Psoas muscle (tissue), 8 donors: ENCODE measurements at places on chromosomes 13 and 19. TPM values are rescaled to one million over a fixed set of nuclear protein-coding genes. Genes with fewer than 3 reads are reported as not detected.

DNA sequence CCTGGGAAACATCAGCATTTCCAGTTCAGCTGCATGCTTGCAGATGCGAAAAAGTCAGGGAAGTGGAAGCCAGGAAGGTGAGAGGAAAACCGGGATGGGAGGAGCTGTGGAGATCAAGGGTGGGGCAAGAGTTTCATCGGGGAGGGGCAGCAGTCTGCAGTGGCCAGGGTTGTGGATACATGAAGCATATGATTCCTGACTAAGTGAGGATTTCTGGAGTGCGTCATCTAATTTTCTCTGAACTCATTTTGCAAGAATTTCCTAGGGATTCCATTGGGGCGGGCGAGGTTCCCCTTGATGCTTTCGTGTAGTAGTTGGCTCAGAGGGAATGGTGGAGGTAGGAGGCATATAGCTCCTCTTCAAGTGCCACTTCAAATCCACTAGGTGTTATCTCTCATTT is 344.1 kb upstream of the TMTC4 start:
- no peaks in the 10 kb centered on the region for H3K36me3 ChIP-seq
- no peak overlapping the region for H3K4me3 ChIP-seq
- no peak overlapping the region for H3K27ac ChIP-seq
- DNase-seq, result no peak
- no peaks in the 10 kb centered on the region for H3K4me1 ChIP-seq

- H3K36me3 ChIP-seq, result no peaks in the 10 kb centered on the region
- H3K4me1 ChIP-seq, result no peaks in the 10 kb centered on the region
- no peak for DNase-seq
- no peak overlapping the region for H3K4me3 ChIP-seq
- H3K27ac ChIP-seq, result no peak overlapping the region
These were observed 863.3 kb downstream of the UQCRFS1 start for GRCh38 chr19:28349604-28350003.

GRCh38 chr19:3769494-3769893 is 2.5 kb downstream of the RAX2 start:
- no peak overlapping the region for H3K4me3 ChIP-seq
- no peak overlapping the region for H3K27ac ChIP-seq
- H3K4me1 ChIP-seq, result no peaks in the 10 kb centered on the region
- H3K27me3 ChIP-seq, result no peaks in the 10 kb centered on the region

DNA sequence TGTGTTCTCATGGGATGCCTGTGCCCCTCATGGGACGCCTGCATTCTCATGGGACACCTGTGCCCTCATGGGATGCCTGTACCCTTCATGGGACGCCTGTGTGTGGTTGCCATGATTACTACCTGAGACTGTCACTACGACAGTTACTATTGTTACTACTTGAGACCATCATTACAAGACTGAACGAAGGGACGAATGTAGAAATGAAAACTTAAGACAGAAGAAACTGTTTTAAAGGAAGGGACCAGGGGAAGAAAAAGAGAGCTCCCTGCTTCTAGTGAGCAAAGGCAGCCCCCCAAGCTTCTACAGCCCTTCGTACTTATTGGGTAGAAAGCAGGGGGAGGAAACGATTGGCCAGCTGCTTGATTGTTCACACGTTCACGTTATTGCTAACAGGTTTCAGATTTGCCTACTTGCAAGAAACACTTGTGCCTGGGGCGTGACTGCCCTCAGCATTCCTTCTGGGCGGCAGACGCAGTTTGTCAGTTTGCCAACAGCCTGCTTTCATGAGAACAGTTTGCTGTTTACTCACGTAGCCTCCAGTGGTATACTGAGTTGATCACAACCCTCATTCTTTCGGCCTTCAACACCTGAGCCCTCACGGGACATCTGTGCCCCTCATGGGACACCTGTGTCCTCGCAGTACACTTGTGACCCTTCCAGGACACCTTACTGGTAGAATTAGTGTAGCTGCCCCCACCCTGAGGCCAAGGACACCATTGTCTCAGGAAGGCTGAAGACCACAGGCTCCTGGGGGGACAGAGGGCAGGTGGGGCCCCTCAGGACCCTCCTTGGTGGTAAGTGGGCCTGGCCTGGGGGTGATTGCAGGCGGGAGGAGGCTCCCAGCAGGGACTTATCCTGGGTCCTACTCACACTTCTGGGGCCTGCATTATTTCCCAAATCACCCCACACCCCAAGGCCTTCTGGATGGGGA is 2.5 kb upstream of the S1PR4 start:
- no peaks in the 10 kb centered on the region for H3K36me3 ChIP-seq
- H3K4me3 ChIP-seq, result no peak overlapping the region
- no peak for DNase-seq
- no peaks in the 10 kb centered on the region for H3K27me3 ChIP-seq

- DNase-seq, result no peak
- no peaks in the 10 kb centered on the region for H3K27me3 ChIP-seq
- no peaks in the 10 kb centered on the region for H3K36me3 ChIP-seq
- no peak overlapping the region for H3K4me3 ChIP-seq
- H3K4me1 ChIP-seq, result no peaks in the 10 kb centered on the region
- no peak overlapping the region for H3K27ac ChIP-seq
These were observed 208.9 kb downstream of the DNAJC15 start for GRCh38 chr13:43232144-43232872.

DNA sequence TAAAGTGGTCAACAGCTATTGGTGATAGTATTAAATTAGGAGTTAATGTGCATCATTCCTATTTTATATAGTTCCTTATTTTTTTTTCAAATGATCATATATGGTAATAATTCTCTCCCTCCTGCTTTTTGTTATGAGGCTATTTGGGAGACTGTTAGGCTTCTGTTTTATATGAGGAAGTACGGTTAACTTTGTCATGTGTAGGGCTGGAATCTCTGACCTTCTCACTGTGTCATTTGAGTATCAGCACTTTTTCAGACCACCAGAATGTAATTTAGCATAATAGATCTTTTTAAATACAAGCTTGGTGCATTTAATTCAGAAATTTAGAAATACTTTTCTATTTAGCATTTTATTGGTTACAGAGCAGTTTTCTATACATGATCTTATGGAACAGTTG is 7.7 kb downstream of the DGKH start:
- no peaks in the 10 kb centered on the region for H3K36me3 ChIP-seq
- H3K4me1 ChIP-seq, result peaks cover 7% of the 10 kb centered on the region

DNA sequence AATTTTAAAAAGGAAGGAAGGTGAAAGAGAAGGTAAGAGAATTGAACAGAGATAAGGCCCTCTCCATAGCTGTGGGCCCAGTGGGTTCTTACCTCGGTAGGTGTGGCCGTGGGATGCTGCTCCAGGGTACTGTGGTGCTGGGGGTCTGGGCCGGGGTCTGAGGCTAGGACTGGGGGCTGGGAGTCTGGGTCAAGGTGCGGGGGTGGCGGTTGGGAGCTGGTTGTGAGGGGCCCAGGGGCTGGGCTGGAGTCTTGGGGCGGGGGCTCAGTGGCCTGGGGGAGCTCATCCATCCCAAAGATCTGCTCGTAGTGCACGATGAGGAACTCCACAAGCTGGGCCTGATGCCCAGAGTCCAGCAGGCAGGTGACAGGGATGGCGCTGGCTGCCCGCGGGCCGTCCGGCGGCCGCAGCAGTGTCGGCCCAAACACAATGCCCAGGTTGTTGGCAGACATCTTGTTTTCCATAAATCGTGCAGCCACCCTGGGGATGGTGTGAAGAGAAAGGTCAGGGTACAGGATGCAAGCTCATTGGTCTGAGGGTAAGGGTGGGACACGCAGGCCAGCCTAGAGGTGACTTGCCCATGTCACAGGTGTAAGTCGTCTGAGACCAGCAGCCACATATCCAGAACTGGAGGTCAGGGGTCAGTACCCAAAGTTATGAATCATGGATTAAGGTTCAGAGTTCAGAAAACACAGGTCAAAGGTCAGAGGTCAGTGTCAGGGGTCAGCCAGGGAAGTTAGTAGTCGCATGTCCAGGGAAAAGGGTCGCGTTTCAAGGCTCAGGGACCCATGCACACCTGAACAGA is 5.9 kb upstream of the LPAR2 start:
- no peaks in the 10 kb centered on the region for H3K36me3 ChIP-seq
- H3K27me3 ChIP-seq, result no peaks in the 10 kb centered on the region
- H3K4me1 ChIP-seq, result no peaks in the 10 kb centered on the region

DNA sequence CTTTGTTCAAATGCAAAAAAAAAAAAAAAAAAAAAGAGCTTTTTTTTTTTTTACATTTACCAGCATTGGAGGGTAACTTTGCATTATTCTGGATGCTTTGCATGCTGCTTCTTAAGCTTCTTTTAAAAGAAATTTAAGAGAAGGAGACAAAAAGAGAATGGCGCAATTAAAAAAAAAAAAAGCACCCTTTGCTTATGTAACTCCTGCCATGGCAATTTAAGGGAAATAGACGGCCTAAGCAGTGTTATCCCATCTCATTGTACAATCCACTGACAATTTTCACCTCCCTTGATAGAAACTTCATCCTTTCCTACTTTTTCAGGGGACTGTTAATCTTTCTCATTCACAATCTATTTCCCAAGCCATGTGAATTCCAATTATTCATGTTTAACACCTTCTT is 129.8 kb downstream of the KCTD12 start:
- H3K27ac ChIP-seq, result no peak overlapping the region
- no peaks in the 10 kb centered on the region for H3K4me1 ChIP-seq
- no peaks in the 10 kb centered on the region for H3K27me3 ChIP-seq
- DNase-seq, result no peak

DNA sequence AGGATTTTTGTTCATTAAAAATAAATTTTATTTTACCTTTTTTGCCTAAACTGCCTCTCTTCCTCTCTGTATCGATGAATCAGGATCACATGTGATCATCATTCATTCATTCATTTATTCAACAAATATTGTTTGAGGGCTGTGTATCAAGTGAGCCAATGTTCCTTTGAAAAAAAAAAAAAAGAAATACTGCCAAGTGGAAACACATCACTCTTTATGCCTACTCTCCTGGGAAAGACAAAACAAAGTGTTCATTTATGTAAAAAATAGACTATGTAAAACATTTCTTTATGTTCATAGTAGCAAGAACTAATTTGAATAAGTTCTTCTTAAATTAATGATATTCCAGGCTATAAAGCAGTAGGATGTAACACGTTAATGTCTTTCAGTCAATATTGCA is 233.1 kb downstream of the POSTN start:
- H3K27me3 ChIP-seq, result no peaks in the 10 kb centered on the region
- no peak overlapping the region for H3K4me3 ChIP-seq
- H3K36me3 ChIP-seq, result no peaks in the 10 kb centered on the region
- no peak overlapping the region for H3K27ac ChIP-seq

DNA sequence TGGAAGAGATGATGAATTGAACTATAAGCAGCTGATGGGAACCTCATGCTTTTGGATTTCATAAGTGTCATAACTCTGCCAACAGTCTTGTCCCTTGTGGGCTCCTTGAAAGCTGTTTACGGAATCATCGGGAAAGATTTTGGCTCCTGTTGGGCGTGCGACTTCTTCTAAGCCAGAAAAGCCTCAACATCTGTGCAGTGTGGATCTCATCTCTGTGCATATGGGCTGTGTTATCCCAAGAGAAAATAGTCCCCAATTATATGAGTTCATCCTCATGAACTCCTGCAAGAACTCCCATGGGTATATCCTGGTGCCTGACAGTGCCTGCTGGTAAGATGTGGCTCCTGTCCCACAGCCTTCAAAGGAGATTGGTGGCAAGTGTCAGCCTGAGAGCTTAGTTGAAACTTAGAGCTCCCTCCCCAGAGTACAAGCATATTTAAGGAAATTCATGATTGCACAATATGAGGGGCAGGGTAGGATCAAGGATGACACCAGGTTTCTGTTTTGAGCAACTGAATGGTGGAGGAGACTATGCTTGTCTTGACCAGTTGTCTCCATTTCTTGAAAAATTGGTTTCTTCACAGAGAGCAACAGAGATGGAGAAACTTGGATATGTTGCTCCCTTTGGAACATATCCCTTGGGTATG is 243.5 kb downstream of the ITGBL1 start:
- peak; percentile 24 for DNase-seq
- no peak overlapping the region for H3K4me3 ChIP-seq
- no peak overlapping the region for H3K27ac ChIP-seq
- no peaks in the 10 kb centered on the region for H3K4me1 ChIP-seq
- H3K36me3 ChIP-seq, result no peaks in the 10 kb centered on the region
- no peaks in the 10 kb centered on the region for H3K27me3 ChIP-seq

DNA sequence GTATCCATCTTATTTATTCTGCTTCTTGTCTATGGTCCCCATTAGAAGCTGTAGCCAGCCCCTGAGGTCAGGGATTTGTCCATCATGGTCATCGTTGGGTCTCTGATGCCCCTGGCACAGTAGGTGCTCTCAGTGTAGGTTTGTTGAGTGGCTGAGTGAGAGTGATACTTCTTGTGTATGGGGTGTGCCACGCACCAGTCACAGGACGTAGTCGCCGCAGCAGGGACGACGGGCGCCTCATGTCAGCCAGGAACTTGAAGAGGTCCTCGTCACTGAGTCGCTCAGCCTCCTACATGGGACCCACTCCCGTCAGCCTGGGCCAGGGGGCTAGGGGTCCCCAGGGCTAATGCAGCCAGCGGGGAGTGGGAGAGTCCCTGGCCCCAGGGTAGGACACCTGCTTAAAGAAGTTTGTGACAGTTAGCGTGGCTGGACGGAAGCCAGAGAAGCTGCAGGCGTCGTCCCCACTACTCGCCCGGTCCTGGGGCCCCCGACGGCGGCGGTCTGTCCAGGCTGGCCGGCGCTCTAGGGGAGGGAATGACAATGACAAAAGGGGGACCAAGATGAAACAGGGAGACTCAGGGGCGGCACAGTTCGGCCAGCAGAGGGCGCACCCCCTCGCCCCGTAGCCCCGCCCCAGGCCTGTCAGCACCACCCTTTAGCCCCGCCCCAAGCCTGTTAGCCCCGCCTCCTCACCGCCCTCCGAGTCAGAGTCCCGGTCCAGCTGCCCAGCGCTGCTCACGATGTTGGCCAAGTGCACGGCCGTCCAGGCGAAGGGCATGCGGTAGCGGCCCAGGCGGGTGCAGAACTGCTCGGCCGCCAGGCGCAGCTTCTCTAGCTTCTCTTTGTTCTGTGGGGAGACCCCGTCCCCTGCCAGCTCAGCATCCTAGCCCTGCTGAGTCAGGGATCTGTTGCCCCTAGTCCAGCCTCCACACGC is 3.7 kb downstream of the ANGPTL8 start:
- peak; percentile 93 for DNase-seq
- peaks cover 27% of the 10 kb centered on the region for H3K36me3 ChIP-seq
- no peak overlapping the region for H3K27ac ChIP-seq
- no peak overlapping the region for H3K4me3 ChIP-seq

The ERF gene
- 13.2 TPM for total RNA-seq

The SBK3 gene
- total RNA-seq, result 0.79 TPM

The SIGLECL1 gene
- total RNA-seq, result not detected

The ZNF844 gene
- 4.6 TPM for total RNA-seq

The ZNF439 gene
- 0.30 TPM for total RNA-seq
